CD4-positive, alpha-beta T cell treated with Interleukin-6 at 100 ng/mL for 8 hours (primary cell): ENCODE measurements at places on chromosomes 7 and 10.

DNA sequence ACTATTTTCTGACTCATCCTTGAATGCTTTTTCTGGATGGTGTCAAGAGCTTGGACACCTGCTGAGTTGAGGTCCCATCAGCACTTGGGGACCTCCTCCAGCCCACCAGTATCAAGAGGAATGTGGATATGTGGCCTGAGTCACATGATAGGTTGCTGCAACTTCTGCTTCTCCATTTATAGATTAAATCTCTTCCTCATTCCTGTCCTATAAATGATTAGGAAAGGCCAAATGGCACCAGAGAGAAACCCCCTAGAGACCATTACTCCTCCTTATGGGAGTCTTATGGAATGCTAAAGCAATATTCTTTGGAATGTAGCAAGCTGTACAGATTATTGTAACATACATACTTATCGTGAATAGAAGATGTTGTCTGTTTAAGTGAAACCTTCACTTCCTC is 85.6 kb downstream of the NEUROD6 start:
- no peak for DNase-seq

- no peak for DNase-seq
These were observed 5.4 kb downstream of the PLAC9 start for GRCh38 chr10:80137920-80138319.

DNA sequence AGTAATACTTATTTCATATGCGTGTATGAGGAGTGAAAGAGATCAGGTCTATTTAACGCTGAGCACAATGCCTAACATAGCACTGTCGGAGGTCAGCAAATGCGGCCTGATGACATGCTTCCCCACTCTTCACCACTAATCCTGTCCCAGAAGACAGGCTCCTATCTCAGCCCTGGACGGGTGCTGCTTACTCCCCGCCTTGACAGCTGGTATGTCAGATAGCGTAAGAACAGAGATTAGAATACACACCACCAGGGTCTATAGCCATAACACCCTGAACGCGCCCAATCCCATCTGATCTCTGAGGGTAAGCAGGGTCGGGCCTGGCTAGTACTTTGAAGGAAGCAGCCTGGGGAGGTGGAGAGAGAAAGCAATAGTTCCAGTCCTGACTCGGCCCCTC is 32.3 kb upstream of the TM9SF3 start:
- no peak for DNase-seq

DNA sequence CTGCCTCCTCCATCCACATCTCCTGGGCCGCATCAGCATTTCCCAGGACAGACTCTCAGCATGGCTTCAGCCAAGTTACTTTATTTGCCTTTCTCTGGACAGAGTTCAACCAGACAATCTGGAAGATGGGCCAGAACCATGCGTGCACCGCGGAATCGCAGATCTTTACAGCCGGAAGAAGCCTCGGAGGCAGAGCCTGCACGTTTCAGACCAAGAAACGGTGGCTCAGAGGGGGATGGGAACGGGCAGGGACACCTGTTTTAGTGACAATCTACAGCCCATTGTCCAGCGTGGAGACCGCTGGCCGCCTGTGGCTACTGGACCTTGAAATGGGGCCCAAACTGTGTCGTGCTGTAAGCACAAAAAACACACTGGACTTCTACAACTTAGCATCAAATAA is 3.5 kb downstream of the VIPR2 start:
- no peak for DNase-seq

DNA sequence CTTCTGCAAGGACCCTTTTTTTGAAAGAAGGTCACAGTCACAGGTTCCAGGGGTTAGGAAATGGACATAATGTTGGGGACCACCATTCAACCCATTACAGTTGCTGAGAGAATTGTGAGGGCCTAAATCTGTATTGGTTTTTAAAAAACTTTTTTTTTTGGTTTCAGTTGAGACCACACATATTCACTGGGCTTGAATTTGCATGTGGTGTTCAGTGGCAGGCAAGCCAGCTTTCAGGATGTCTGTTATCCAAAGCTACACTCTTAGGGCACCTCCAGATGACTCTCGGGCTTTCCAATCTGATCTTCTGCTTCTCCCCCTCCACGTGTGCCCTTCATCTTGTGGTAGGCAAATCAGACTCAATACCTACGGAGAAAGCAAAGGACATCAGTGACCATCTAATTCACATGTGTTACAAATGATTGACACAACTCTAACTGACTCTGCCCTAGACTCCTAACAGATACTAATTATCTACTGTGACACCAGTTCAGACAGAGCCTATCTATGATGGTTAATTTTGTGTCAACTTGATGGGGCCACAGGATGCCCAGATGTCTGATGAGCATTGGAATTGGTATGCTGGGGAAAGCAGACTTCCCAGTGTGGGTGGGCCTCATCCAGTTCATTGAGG is 93.3 kb upstream of the ELMO1 start:
- no peak for DNase-seq

GRCh38 chr10:106992055-106992454 is 172.5 kb downstream of the SORCS1 start:
- DNase-seq: no peak

DNA sequence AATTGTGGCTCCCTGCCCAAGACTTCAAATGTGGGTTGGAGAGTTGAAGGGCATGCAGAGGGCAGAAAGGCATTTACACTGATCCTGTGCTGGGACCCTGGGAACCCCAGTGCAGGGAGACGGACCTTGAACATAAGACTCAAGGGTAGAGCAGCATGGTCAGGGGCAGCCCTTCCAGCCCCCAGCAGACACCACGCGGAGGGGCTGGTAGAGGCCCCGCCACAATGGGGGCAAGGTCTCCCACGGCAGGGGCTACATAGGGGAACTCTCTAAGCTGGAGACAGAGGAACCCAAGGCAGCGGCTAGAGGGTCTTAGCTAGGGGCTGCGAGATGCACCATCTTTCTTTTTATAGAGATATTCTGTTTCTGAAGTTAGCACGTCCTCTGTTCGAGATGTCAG is 45.2 kb upstream of the EBF3 start:
- DNase-seq: no peak

GRCh38 chr7:128271471-128271941 is 30.4 kb downstream of the LEP start:
- no peak for DNase-seq

DNA sequence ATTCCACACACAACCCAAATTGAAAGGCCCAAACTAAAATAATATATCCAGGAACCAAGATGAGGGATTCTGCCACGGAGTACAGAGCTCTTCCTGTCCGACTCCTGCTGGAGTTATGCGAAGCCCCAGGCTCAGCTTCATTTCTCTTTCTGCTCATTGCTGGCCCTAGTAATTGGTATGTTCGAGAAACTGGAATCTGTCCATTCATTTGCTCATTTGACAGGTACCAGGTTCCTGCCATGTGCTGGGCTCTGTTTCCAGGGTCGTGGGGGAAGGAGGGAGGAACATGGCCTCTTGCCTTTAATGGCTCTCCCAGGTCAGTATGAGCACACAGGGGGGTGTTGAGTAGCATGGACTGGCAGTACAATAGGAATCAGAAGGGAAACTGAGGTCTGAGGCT is 179.2 kb upstream of the SHH start:
- DNase-seq: no peak

DNA sequence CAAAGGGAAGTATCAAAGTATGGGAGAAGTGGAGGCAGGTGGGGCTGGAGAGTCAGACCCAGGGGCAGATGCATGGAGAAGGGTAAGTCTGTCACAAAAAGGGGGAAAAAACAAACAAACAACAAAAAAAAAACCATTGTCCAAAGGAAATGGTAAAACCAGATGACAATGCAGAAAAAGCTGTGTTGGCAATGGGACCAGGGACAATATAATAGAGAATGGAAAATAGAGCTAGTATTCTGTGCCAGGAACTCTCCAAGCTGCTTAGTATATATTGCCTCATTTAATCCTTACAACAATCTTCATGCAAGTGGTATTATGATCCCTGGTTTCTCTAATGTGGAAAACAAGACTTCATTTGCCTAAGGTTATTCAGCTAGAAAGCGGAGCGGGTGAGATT is 13.1 kb upstream of the KDM7A start:
- DNase-seq: no peak

DNA sequence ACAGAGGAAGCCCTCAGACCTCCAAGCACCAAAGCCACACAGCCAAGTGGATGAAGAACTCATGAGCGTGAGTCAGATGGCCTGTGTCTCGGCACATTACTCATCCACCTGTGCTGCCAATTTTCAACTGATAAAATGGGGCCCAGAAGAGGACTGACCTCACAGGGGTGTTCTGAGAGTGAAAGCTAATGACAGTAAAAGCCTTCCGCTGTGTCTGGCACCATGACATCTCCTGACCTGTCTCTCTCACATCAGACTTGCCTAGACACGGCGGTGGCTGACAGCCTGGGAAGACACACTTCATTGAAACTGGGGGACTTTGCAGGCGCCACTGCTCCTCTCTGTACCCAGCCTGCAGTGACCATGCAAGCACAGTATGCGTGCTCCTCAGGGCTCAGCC is 8.3 kb upstream of the SLC18A3 start:
- no peak for DNase-seq
